ENCODE measurements at places on chromosomes 7 and 10.

DNA sequence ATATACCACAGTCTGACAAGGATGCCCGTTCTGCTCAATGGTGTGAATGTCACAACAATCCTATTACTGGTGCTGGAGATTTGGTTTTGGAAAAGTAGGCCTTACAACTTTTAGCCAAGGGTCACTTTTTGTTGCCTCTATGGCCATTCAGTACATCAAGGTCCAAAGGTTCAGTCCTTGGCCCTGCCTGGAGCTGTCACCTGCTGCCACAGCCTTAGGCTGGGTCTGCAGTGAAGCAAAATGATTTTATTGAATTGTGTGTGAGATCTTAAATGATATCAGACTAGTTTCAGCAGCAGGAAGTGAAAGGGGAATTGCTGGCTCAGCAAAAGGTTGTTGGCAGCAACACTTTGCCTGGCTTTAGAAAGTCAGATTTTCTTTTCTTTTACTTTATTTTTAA lies 427.6 kb downstream of the THSD7A start:
- no peak for DNase-seq
- H3K4me1 ChIP-seq = no peaks in the 10 kb centered on the region
- H3K4me3 ChIP-seq = no peak overlapping the region
- H3K27me3 ChIP-seq = no peaks in the 10 kb centered on the region
- no peak overlapping the region for H3K27ac ChIP-seq
- H3K36me3 ChIP-seq = no peaks in the 10 kb centered on the region

DNA sequence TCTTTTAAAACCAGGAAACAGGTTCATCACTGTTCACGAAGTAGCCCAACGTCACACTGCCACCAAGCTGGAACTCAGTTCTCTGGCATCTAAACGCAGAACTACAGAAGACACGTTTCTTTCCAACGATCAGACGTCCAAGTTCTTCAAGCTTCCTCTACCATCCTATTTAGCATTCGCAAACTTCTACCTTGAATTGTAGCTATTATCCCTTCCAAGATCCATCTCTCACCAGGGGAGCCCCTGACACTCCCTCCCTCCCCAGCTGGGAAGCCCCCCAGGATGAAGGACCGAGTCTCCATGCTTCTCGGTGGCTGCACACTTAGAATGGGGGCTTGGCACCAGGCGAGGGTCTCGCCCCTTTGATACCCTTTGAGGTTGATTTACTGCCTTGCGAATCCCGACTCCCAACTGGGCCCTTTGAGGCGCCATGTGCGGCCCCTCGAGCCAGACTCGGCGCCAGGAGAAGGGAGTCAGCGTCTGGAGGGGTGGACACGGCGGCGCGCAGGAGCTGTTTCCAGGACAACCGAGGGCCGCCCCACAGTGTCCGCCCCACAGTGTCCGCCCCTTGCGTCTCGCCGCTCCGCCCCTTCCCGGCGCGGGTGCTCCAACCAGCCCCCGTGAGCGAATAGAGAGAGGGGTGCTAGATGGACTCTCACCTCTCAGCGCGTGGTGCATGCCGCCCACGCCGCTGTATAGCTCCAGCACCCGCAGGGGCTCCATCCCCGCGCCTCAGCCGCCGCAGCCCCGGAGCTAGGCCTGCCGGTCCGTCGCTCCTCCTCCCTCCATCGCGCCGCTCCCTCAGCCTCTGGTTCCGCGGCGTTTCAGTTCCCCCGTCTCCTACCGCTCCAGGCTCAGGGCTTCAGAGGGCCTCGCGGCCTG lies at the start of gene TRDMT1:
TRDMT1 (minus strand) TSS at position 761 of the 882 bp plus-strand sequence; CDS start at position 723, 38 bp downstream.
- peak within 1 kb of the TSS; percentile 86 for H3K4me3 ChIP-seq
- H3K27ac ChIP-seq = peak within 1 kb of the TSS; percentile 92
- DNase-seq = peak; percentile 77
- no peaks in the 10 kb centered on the region for H3K27me3 ChIP-seq
- no peaks in the 10 kb centered on the region for H3K36me3 ChIP-seq

DNA sequence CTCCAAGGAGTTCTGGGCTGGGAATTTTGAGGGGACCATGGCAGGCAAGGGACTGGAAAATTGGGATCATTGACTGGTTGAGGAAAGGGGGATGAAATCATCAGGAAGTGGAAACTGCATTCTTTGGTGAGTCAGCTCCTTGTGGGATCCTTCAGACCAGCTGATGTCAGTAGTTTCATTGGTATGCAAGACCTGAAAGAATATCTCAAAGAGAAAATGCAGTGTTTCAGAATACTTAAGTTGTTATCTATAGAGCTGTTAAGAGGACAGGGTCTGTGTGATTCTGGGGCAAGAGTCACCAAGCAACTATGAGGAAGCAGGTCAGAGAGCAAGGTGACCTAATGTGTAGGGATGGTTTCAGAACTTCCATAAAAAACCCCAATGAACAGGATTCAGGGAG lies 595.9 kb upstream of the AUTS2 start:
- H3K36me3 ChIP-seq = peaks cover 3% of the 10 kb centered on the region
- DNase-seq = no peak
- H3K27me3 ChIP-seq = no peaks in the 10 kb centered on the region
- H3K4me1 ChIP-seq = no peaks in the 10 kb centered on the region
- H3K4me3 ChIP-seq = no peak overlapping the region

DNA sequence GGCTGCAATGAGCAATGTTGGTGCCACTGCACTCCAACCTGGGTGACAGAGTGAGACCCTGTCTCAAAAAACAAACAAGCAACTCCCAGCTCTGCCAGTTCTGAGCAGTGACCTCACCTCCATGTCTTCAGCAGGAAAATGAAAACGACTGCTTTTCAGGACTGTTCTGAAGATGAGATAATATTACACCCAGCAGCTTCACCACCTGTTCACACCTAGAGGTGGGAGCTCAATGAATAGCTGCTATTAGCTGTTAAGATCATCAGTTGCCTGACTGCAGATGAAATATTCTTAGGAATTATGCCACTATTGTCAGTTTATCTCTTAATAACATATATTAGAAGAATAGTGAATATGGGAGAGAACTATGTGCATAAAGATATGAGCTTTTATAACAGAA lies 48.4 kb upstream of the CYTH3 start:
- no peak overlapping the region for H3K4me3 ChIP-seq
- peaks cover 2% of the 10 kb centered on the region for H3K27me3 ChIP-seq
- no peak overlapping the region for H3K27ac ChIP-seq
- DNase-seq = no peak

- no peak for DNase-seq
- H3K4me1 ChIP-seq = no peaks in the 10 kb centered on the region
- H3K27ac ChIP-seq = no peak overlapping the region
- H3K36me3 ChIP-seq = no peaks in the 10 kb centered on the region
- no peaks in the 10 kb centered on the region for H3K27me3 ChIP-seq
- H3K4me3 ChIP-seq = no peak overlapping the region
Observed at GRCh38 chr7:17971411-17971810, 31.1 kb upstream of the SNX13 start.

- no peak for DNase-seq
- H3K27me3 ChIP-seq = peaks cover 5% of the 10 kb centered on the region
- no peak overlapping the region for H3K4me3 ChIP-seq
Observed at GRCh38 chr10:26025523-26025922, 91.5 kb downstream of the MYO3A start.

- no peaks in the 10 kb centered on the region for H3K36me3 ChIP-seq
- H3K27ac ChIP-seq = no peak overlapping the region
- no peak overlapping the region for H3K4me3 ChIP-seq
Observed at GRCh38 chr7:4880218-4880617, 3.3 kb downstream of the RADIL start.

DNA sequence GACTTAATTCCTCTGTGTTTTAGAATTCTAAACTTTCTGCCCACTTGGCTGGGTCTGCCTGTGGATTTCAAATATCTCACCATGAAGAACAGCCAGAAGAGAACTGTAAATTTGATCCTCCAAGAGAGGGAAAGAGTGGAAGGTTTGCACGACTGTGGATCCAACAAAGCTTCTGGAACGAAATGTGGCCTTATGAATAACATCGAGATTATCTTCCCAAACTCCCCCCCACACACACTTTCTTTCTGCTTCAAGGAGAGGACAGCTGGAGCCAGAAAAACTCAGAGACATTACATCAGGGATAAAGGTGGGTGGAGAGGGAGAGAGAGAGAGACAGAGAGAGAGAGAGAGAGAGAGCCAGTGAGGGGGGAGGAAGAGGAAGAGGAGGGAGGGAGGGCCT lies 570.1 kb upstream of the MGMT start:
- no peak for DNase-seq
- H3K27ac ChIP-seq = no peak overlapping the region
- H3K27me3 ChIP-seq = peaks cover 2% of the 10 kb centered on the region
- H3K4me1 ChIP-seq = no peaks in the 10 kb centered on the region
- H3K4me3 ChIP-seq = no peak overlapping the region
- no peaks in the 10 kb centered on the region for H3K36me3 ChIP-seq

DNA sequence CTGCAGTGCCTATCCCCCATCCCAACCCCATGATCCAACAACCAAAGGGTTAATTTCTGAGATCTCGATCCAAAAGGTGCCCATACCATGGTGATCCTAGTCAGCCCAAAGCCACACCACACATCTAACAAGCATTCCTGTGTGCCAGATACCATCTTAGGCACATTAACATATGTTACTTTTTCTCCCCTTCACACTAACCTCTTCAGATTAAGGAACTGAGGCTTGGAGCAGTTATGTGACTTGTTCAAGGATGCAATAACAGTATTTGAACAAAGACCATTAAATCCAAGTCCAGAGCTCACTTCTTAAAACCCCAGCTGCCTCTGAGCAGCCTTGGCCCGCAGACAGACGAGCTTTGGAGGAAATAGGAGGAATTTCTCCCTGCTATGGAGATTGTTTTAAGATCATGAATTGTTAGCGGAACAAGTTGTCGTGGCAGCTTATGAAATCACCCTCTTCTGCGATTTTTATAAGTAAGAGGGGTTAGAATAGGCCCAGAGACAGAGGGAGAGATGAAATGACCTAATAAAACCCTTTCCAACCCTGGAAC lies 327.2 kb downstream of the KCNMA1 start:
- no peak for DNase-seq
- H3K36me3 ChIP-seq = no peaks in the 10 kb centered on the region
- H3K27ac ChIP-seq = no peak overlapping the region
- H3K4me3 ChIP-seq = no peak overlapping the region
- H3K27me3 ChIP-seq = no peaks in the 10 kb centered on the region
- H3K4me1 ChIP-seq = no peaks in the 10 kb centered on the region

GRCh38 chr10:52437205-52437646 lies 123.1 kb downstream of the DKK1 start:
- no peaks in the 10 kb centered on the region for H3K27me3 ChIP-seq
- H3K4me1 ChIP-seq = no peaks in the 10 kb centered on the region
- no peak for DNase-seq
- H3K27ac ChIP-seq = no peak overlapping the region
- no peak overlapping the region for H3K4me3 ChIP-seq

- peaks cover 37% of the 10 kb centered on the region for H3K4me1 ChIP-seq
- DNase-seq = peak; percentile 57
- H3K27ac ChIP-seq = peak within 1 kb of the TSS; percentile 99
- H3K4me3 ChIP-seq = peak within 1 kb of the TSS; percentile 96
- H3K27me3 ChIP-seq = no peaks in the 10 kb centered on the region
Observed at GRCh38 chr10:3784510-3785250, at the start of gene KLF6. TSS of gene KLF6 (minus strand) at chr10:3785209. CDS start at chr10:3785014, 195 bp downstream.

GRCh38 chr10:37671802-37672201 lies 185.6 kb downstream of the ZNF248 start:
- H3K36me3 ChIP-seq = peaks cover 1% of the 10 kb centered on the region
- H3K27ac ChIP-seq = no peak overlapping the region
- no peaks in the 10 kb centered on the region for H3K4me1 ChIP-seq
- H3K27me3 ChIP-seq = no peaks in the 10 kb centered on the region

- peaks cover 22% of the 10 kb centered on the region for H3K4me1 ChIP-seq
- no peak overlapping the region for H3K4me3 ChIP-seq
- no peaks in the 10 kb centered on the region for H3K36me3 ChIP-seq
- no peak overlapping the region for H3K27ac ChIP-seq
- DNase-seq = no peak
Observed at GRCh38 chr7:80182630-80183276, 48.1 kb downstream of the GNAI1 start.

DNA sequence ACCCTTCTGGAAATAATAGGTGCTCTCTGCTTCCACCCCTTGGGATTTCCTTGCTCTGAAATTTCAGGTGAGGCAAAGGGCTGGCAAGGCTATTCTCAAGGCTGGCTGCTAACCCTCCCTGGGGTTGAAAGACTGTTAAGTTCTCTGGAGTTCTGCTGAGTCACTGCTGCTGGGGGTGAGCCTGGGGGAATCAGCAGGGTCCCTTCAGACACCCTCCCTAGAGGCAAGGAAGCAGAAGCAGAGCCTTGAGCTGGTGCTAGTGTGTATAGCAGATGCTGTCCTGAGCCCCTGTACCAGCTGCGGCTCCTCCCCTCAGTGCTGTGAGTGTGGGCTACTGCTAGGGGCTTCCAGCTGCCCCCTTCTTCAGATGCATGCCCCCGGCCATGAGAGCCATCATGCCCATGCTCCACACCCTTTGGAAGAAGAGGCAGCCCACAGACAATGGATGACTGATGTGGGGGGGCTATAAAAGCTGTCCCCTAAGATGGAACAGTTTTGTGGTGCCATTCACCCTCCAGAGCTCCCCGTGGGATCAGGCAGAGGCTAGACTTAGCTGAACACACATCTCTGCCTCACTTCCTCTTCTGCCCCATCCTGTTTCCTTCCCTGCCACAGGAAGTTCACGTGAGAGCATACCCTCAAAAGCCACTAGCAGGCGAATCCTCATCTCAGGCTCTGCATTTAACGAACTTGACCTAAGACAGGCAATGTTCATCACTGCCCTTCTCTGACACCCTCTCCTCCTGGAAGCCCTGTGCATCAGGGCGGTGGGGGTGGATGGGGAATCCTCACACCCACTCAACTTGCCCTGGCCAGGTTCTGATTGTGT lies 91.8 kb downstream of the SH3PXD2A start:
- DNase-seq = peak; percentile 55
- no peaks in the 10 kb centered on the region for H3K36me3 ChIP-seq
- no peaks in the 10 kb centered on the region for H3K27me3 ChIP-seq
- peak overlapping the region; percentile 53 for H3K4me3 ChIP-seq
- peaks cover 61% of the 10 kb centered on the region for H3K4me1 ChIP-seq

- no peak overlapping the region for H3K27ac ChIP-seq
- peaks cover 3% of the 10 kb centered on the region for H3K4me1 ChIP-seq
- no peaks in the 10 kb centered on the region for H3K36me3 ChIP-seq
- H3K27me3 ChIP-seq = peaks cover 3% of the 10 kb centered on the region
Observed at GRCh38 chr10:24969841-24970281, 17.5 kb upstream of the PRTFDC1 start.

DNA sequence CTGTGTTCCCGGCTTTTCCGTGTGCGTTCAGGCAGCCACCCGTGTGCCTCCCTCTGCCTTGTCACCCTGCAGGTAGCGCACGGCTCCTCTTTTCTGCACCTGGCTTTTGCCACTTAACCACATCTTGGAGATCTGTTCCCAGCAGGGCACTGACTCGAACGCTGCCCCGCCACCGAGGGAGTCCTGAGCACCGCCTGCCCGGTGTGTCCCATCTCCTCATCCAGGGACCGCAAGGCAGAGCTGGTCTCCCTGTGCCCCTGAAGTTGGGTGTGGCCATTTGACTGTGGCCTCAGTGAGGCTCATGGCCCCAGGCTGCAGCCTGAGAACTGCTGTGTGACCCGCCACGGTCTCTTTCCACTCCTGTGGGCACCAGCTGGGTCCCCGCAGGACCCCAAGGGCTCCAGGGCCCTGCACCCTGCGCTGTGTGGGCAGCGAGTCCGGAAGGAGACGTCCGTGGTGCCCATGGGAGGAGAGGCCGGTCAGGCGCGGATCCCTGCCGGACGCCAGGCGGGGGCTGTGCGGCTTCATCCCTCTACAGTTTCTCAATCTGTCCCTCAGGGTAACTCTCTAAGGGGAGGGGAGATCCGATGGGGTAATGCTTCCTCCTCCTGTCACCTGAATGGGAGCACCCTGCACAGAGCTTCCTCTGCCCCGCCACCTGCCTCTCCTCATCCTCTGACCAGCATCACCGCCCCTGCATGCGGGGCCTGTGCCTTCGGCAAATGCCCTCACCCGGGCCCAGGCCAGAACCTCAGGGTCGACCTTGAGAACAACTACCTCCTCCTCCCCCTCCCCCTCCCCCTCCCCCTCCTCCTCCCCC lies 1.8 kb upstream of the INTS1 start:
- no peak overlapping the region for H3K27ac ChIP-seq
- H3K27me3 ChIP-seq = no peaks in the 10 kb centered on the region
- DNase-seq = peak; percentile 32
- H3K36me3 ChIP-seq = peaks cover 10% of the 10 kb centered on the region
- peaks cover 43% of the 10 kb centered on the region for H3K4me1 ChIP-seq

All from activated naive CD4-positive, alpha-beta T cell treated with anti-CD3 and anti-CD28 coated beads for 36 hours (primary cell).